NCI-H2081 treated with DMSO at 0.1 percent for 48 hours (cell line): ENCODE measurements at places on chromosomes 13 and 19.

DNA sequence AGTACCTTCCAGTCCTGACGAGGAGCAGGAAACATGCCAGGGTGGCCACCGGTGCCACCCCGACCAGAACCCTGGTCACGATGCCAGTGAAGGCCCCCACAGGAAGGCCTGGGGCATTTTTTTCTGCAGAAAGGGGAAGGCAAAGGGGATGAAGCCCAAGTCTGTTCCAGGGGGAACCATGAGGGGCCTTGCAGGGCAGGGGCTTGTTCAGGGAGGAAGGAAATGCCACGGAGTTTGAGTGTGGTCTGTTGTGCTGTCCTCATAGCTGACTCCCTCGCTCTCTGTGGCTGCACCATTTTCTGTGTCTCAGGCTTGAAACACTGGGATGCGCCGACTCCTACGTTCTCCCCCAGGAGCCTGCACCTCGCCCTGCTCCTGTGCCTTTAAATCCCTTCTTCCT is 27.5 kb upstream of the CEACAM1 start:
- DNase-seq, result no peak

- no peak for DNase-seq
These were observed 39.1 kb downstream of the SLC7A9 start for GRCh38 chr19:32830231-32831014.

GRCh38 chr13:50126263-50126992 is 111.2 kb downstream of the KCNRG start:
- no peak for DNase-seq

- DNase-seq, result no peak
These were observed 711.5 kb downstream of the PCDH17 start for GRCh38 chr13:58343076-58343475.

DNA sequence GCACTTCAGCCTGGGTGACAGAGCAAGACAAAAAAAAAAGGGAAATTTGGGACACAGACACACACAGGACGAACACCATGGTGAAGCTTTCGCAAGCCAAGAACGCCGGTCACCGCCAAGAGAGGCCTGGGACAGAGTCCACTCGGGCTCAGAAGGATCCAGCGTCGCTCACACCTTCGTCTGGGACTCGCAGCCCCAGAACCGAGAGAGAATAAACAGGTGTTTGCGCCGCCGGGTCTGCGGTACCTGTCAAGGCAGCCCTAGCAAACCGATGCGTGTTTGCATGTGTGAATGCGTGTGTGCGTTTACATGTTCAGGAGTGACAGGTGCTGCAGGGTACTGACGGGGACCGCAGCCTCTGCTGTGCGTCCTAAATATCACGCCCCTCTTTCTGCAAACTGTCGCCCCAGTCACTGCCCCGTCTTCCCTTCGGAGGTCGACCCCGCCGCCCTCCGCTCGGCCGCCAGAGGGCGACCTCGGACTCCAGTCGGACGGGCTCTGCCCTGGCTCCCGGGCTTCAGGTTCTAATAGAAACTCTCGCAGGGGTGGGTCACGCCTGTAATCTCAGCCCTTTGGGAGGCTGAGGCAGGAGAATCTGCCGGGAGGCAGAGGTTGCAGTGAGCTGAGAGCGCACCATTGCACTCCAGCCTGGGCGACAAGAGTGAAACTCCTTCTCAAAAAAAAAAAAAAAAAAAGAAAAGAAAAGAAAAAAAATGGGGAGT is 11.8 kb upstream of the CSNK1G2 start:
- DNase-seq, result no peak

- DNase-seq, result no peak
These were observed 11.1 kb upstream of the BCL3 start for GRCh38 chr19:44737238-44738071.

DNA sequence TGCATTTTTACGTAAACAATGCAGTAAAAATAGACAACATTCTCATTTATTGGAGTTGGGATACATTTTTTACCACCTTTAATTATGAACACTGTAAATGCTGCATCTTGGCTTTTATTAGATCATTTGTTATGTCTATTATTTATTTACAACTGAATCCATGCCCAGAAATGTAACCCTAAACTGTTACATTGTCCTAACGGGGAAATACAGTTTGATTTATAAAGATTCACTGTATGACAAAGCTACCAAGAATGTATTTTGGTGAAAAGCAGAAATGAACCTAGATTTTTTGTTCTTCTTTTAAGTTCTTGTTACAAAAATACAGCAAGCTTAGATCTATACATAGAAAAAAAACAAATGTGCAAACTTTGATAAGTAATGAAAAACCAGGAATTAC is 1.1 kb downstream of the METTL21C start:
- DNase-seq, result no peak

DNA sequence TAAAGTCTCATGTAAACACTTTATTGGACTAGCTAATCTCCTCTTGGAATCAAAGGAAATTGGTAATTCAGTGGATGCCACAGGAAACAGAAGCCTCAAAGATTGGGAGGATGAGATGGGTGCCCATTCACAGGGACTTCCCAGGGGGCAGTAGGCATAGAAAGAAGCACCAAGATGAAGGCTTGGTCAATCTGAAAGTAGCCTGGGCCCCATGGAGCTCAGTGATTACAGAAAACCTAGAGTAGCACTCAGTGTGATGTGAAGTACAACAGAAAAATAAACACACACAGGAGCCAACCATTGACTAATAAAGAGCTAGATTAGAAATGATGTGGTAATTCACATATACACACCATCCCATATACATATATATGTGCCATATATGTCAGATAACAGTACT is 560.6 kb downstream of the TBC1D4 start:
- DNase-seq, result no peak

- no peak for DNase-seq
These were observed 22.6 kb downstream of the SUGP1 start for GRCh38 chr19:19297759-19298158.

DNA sequence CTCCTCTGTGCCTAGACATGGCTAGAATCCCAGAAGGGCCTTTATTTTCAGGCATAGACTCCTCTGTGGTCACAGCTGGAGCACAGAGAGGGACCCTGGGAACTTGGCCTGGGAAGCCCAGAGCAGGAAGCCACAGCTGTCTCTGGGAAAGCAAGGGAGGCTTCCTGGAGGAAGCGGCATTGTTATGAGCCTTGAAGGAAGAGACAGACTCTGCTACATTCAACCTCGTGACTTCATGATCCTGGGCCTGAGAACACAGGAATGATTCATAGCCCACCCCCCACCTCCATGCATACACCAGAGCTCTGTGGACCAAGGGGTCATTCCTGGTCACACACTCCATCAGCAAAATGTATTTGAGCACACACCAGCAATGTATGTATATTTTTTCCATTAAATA is 8.6 kb downstream of the RDH8 start:
- DNase-seq, result no peak

GRCh38 chr19:52961981-52962380 is 700 bp downstream of the ZNF816 start:
- DNase-seq, result no peak

DNA sequence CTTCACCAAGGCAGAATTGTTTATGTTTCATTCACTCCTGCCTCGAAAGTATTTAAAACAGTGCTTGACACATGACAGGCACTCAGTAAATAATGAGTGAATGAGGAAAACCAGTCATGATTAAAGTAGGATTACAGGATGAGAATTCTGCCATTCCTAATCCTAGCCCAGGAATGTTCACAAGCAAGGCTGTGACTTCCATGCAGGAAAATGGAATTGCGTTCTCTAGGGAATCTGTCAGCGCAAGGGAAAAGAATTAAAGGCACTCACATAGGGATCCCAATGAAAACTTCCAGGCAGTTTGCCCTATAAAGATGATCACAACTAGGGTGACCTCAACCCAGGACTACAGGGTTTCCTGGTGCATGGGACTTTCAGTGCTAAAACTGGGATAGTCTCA is 143.4 kb downstream of the CYSLTR2 start:
- DNase-seq, result no peak

DNA sequence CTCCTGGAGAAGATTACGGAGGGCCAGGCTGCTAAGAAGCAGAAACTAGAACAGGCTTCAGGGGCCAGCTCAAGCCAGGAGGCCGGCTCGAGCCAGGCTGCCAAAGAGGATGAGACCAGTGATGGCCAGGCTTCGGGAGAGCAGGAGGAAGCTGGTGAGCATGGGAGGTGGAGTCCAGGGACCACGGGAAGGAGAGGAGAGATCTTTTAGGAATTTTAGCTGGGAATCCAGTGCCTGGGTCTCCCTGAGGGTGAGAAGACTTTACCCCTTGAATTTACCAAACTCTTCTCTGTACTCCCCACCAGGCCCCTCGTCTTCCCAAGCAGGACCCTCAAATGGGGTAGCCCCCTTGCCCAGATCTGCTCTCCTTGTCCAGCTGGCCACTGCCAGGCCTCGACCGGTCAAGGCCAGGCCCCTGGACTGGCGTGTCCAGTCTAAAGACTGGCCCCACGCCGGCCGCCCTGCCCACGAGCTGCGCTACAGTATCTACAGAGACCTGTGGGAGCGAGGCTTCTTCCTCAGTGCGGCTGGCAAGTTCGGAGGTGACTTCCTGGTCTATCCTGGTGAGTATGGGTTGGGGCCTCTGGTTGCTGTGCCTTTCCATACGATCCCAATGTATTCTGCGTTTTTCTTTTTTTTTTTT is 824 bp downstream of the TSEN34 start:
- DNase-seq, result no peak

GRCh38 chr13:39910833-39911232 is 255.4 kb downstream of the COG6 start:
- DNase-seq, result no peak

DNA sequence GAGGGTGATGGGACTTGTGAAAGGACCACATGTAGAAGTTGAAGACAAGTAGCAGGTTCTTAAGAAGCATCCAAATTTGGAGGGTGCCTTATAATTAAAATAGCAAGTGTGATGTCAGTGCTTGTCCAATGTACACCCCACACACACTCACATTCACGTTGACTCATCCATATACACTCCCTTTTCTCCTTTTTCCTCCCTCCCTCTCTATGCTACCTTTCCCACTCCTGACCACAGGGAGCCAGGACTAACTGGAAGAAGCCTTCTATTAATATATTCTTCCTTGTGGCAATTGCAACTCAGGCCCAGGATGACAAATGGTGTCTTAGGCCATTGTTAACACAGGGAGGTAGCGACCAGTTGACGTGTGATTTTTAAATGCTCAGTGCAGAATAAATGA is 16.3 kb upstream of the GPR183 start:
- no peak for DNase-seq

GRCh38 chr13:80862456-80862855 is 521.5 kb upstream of the SPRY2 start:
- DNase-seq, result no peak

- no peak for DNase-seq
These were observed 57.9 kb upstream of the VSTM2B start for GRCh38 chr19:29467824-29468401.

- no peak for DNase-seq
These were observed 964 bp downstream of the KHSRP start for GRCh38 chr19:6423499-6424194.

GRCh38 chr19:5265260-5265659 is 75.4 kb downstream of the PTPRS start:
- no peak for DNase-seq

DNA sequence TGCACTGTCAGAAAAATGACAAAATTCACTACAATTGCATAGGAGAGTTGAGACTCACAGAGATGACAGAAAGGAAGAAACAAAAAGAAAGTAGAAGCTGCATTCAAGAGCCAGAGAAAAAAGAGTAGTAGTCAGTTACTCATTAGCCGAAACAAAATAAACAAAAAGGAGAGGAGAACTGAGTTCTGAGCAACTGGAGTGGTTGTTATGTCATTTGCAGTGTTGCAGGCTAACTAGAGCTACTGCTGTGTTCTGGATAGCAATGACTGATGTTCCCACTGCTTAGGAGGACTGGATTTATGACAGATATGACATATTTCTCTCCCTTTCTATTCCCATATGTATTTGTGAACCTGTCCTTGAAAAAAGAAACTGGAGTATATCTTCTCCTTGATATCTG is 482.6 kb downstream of the RFC3 start:
- no peak for DNase-seq

- no peak for DNase-seq
These were observed 23.5 kb downstream of the COL4A2 start for GRCh38 chr13:110330491-110331011.
